ENCODE measurements at places on chromosomes 7 and 10. TPM values are rescaled to one million over a fixed set of nuclear protein-coding genes. Genes with fewer than 3 reads are reported as not detected.

Gene SPDYE8
- not detected for total RNA-seq

Gene WNT8B
- 0.20 TPM for total RNA-seq

Gene CAMK1D
- total RNA-seq: 16.8 TPM

Gene GNGT1
- not detected for total RNA-seq

Gene TRIM50
- not detected for total RNA-seq

Gene ADCYAP1R1
- not detected for total RNA-seq

Gene ATG9B
- 32.4 TPM for total RNA-seq

Gene CALHM3
- not detected for total RNA-seq

Gene ASB10
- total RNA-seq: not detected

Gene PTPRZ1
- total RNA-seq: 0.19 TPM

Gene LRRC18
- total RNA-seq: not detected

Gene CAMK2B
- not detected for total RNA-seq

Gene TAS2R3
- total RNA-seq: 4.2 TPM

Gene KLF14
- total RNA-seq: not detected

Gene KLLN
- total RNA-seq: 0.50 TPM

Gene TAS2R4
- 1.1 TPM for total RNA-seq

Gene C7orf57
- 0.82 TPM for total RNA-seq

Gene VSTM2A
- not detected for total RNA-seq

Gene ACSM6
- total RNA-seq: not detected

Gene TMEM176A
- not detected for total RNA-seq

Gene MNX1
- not detected for total RNA-seq

Gene FAM131B
- total RNA-seq: 0.08 TPM

Gene ENTPD1
- total RNA-seq: 1.9 TPM

Gene BUB3
- 139 TPM for total RNA-seq

Gene AKR1C8
- total RNA-seq: not detected

Gene UBTD1
- total RNA-seq: 1.7 TPM

Gene SFRP5
- total RNA-seq: 0.76 TPM

Gene CAV2
- not detected for total RNA-seq

Gene ZNF777
- 22.5 TPM for total RNA-seq

Gene MLLT10
- total RNA-seq: 67.6 TPM

Gene RNF148
- not detected for total RNA-seq

Gene FRG2B
- not detected for total RNA-seq

Gene ELOVL3
- not detected for total RNA-seq

Gene ASZ1
- total RNA-seq: not detected

Gene PON1
- not detected for total RNA-seq

Gene HTRA1
- 0.51 TPM for total RNA-seq

Gene SUGCT
- 1.3 TPM for total RNA-seq

Gene PRRT4
- 0.15 TPM for total RNA-seq

Gene VIPR2
- total RNA-seq: 0.63 TPM

Gene C10orf53
- total RNA-seq: not detected

Gene SPDYE16
- 0.73 TPM for total RNA-seq

Gene PRPS1L1
- not detected for total RNA-seq

Gene INA
- not detected for total RNA-seq

All from T-cell (primary cell).